Activated naive CD4-positive, alpha-beta T cell treated with anti-CD3 and anti-CD28 coated beads for 36 hours (primary cell): ENCODE measurements at places on chromosomes 7 and 10. TPM values are rescaled to one million over a fixed set of nuclear protein-coding genes. Genes with fewer than 3 reads are reported as not detected.

GRCh38 chr7:130222-130572 lies 62.2 kb upstream of the FAM20C start:
- H3K4me1 ChIP-seq = no peaks in the 10 kb centered on the region
- no peaks in the 10 kb centered on the region for H3K36me3 ChIP-seq
- no peak for DNase-seq
- no peak overlapping the region for H3K27ac ChIP-seq
- no peaks in the 10 kb centered on the region for H3K27me3 ChIP-seq

DNA sequence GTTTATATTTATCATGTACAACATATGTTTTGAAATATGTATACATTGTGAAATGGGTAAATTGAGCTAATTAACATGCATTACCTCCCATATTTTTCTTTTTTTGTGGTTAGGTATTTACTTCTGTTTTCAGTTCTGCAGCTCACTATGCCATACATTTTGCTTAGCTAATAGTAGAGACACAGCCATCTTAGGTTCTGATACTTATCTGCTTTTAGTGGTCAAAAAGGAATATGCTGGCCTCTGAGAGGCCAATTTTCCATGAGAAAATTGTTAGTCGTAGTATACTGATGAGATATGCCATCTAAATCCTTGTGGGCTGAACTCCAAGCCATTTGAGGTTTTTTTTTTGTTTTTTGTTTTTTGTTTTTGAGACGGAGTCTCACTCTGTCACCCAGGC lies 31.0 kb downstream of the SGPL1 start:
- no peaks in the 10 kb centered on the region for H3K27me3 ChIP-seq
- no peak overlapping the region for H3K4me3 ChIP-seq
- no peak for DNase-seq
- peaks cover 33% of the 10 kb centered on the region for H3K36me3 ChIP-seq
- H3K27ac ChIP-seq = no peak overlapping the region
- peaks cover 30% of the 10 kb centered on the region for H3K4me1 ChIP-seq

GRCh38 chr10:69831231-69831855 lies 29.6 kb downstream of the COL13A1 start:
- DNase-seq = no peak
- H3K4me3 ChIP-seq = no peak overlapping the region
- no peaks in the 10 kb centered on the region for H3K4me1 ChIP-seq
- peaks cover 13% of the 10 kb centered on the region for H3K27me3 ChIP-seq
- H3K27ac ChIP-seq = no peak overlapping the region
- no peaks in the 10 kb centered on the region for H3K36me3 ChIP-seq

- H3K27ac ChIP-seq = no peak overlapping the region
- H3K27me3 ChIP-seq = no peaks in the 10 kb centered on the region
- no peak overlapping the region for H3K4me3 ChIP-seq
- DNase-seq = no peak
Measured at GRCh38 chr10:100282907-100283306, 3.6 kb downstream of the BLOC1S2 start.

DNA sequence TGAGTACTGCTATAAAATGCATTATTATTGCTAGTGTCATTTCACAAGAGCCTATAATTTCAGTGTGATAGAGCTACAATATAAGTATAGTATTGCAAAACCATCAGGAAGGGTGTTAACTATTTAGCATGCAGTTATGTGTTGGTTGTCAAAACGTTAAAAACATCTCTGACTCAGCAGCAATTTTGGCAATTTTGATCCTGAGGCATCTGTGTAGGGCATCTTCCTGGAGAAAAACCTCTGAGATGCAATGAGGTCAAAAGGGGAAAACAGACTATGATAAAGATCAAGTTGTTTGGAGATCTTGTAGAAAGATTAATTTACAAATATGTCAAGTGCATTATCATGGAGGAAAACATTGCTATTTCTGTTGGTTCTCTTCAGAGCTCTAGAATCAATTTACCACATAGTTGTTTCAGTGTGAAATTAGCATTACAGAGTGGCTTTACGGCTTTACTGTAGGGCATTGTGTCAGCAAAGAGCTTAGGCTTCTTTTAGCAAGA lies 5.3 kb downstream of the CFTR start:
- no peaks in the 10 kb centered on the region for H3K4me1 ChIP-seq
- no peak for DNase-seq
- no peaks in the 10 kb centered on the region for H3K36me3 ChIP-seq
- peaks cover 14% of the 10 kb centered on the region for H3K27me3 ChIP-seq

DNA sequence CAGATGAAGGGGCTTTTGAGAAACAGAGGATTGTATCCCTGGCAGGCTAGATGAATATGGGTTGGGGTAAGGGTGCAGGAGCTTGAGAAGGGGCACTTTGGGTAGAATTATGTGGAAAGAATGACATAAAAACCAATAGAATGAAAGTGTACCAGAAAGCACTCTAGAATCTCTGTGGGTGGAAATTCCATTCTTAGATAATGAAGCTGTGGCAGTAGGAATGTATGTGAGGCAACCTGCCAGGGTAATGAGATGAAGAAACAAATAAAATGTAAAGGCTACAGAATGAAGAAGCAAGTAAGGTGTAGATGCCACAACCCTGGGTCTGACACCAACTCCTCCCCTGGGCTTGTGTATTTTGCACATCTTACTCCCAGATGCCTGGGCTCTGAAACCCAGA lies 16.8 kb downstream of the NOBOX start:
- no peak for DNase-seq
- peaks cover 15% of the 10 kb centered on the region for H3K4me1 ChIP-seq
- H3K27me3 ChIP-seq = no peaks in the 10 kb centered on the region
- no peak overlapping the region for H3K4me3 ChIP-seq
- H3K27ac ChIP-seq = no peak overlapping the region
- no peaks in the 10 kb centered on the region for H3K36me3 ChIP-seq

DNA sequence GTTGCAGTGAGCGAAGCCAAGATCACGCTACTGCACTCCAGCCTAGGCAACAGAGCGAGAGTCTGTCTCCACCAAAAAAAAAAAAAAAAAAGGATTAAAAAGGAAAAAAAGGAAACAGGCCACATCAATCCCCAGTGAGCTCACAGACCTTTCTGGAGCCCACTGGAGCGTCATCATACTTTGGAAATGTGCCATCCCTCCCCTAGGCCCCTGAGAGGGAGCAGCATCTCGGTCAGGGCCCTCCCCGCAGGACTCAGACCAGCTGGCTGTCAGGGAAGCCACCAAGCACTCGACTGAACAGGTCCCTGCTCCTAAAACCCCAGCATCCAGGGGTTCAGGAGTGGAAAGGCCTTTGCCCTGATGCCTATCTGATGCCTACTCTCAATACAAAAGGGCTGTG lies 97.9 kb upstream of the SH2B2 start:
- no peaks in the 10 kb centered on the region for H3K4me1 ChIP-seq
- peaks cover 6% of the 10 kb centered on the region for H3K36me3 ChIP-seq
- no peak for DNase-seq
- no peak overlapping the region for H3K27ac ChIP-seq
- no peak overlapping the region for H3K4me3 ChIP-seq

GRCh38 chr10:16948361-16948760 lies 131.1 kb upstream of the RSU1 start:
- H3K27ac ChIP-seq = no peak overlapping the region
- DNase-seq = no peak
- peaks cover 3% of the 10 kb centered on the region for H3K36me3 ChIP-seq
- H3K4me3 ChIP-seq = no peak overlapping the region
- H3K4me1 ChIP-seq = peaks cover 14% of the 10 kb centered on the region

GRCh38 chr7:22481726-22482125 lies 18.3 kb downstream of the STEAP1B start:
- H3K27ac ChIP-seq = no peak overlapping the region
- peaks cover 7% of the 10 kb centered on the region for H3K4me1 ChIP-seq
- H3K36me3 ChIP-seq = no peaks in the 10 kb centered on the region
- DNase-seq = peak; percentile 31
- no peak overlapping the region for H3K4me3 ChIP-seq

DNA sequence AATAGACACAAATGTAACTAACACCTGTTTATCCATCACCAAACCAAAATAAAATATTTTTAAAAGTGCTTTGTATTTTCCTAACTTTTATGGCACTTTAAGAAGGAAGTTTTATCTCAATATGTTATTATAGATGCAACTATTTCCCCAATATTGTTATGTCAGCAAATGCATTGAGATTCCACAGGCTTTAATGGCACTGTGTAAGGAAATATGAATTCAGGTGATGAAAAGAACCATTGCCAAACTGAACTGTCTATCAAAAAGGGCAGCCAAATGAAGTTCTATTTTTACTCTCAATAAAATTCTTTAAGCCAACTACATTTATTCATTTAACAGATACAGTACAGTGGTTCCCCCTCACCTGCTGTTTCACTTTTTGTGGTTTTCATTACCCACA lies 67.2 kb upstream of the OIT3 start:
- no peaks in the 10 kb centered on the region for H3K27me3 ChIP-seq
- DNase-seq = no peak
- H3K4me3 ChIP-seq = no peak overlapping the region
- H3K4me1 ChIP-seq = no peaks in the 10 kb centered on the region

GRCh38 chr7:105906695-105907094 lies 30.3 kb upstream of the ATXN7L1 start:
- peaks cover 8% of the 10 kb centered on the region for H3K36me3 ChIP-seq
- no peaks in the 10 kb centered on the region for H3K27me3 ChIP-seq
- H3K4me3 ChIP-seq = no peak overlapping the region
- DNase-seq = no peak

GRCh38 chr10:49365675-49366415 lies 30.0 kb downstream of the DRGX start:
- H3K36me3 ChIP-seq = no peaks in the 10 kb centered on the region
- H3K4me3 ChIP-seq = no peak overlapping the region
- H3K4me1 ChIP-seq = no peaks in the 10 kb centered on the region
- no peak for DNase-seq

DNA sequence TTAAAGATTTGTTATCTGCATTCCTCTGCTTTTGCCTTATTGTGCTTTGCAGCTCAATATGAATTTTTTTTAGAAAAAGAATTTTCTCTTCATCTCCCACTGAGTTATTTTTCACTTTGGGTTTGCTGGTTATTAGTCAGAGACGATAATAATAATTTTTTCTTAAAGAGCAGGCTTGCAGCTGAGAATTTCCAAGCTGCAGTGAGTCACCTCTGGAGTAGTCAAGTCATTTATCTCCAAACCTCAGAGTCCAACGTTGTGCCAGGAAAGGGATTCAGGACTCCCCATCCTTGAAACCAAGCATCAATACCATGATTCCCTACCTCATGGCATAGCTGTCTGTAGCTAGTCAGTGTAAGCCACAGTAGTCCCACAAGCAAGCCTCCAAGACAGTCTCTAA lies 15.2 kb upstream of the EGR2 start:
- no peak overlapping the region for H3K4me3 ChIP-seq
- no peaks in the 10 kb centered on the region for H3K36me3 ChIP-seq
- H3K27me3 ChIP-seq = peaks cover 5% of the 10 kb centered on the region
- DNase-seq = no peak
- no peaks in the 10 kb centered on the region for H3K4me1 ChIP-seq
- no peak overlapping the region for H3K27ac ChIP-seq

DNA sequence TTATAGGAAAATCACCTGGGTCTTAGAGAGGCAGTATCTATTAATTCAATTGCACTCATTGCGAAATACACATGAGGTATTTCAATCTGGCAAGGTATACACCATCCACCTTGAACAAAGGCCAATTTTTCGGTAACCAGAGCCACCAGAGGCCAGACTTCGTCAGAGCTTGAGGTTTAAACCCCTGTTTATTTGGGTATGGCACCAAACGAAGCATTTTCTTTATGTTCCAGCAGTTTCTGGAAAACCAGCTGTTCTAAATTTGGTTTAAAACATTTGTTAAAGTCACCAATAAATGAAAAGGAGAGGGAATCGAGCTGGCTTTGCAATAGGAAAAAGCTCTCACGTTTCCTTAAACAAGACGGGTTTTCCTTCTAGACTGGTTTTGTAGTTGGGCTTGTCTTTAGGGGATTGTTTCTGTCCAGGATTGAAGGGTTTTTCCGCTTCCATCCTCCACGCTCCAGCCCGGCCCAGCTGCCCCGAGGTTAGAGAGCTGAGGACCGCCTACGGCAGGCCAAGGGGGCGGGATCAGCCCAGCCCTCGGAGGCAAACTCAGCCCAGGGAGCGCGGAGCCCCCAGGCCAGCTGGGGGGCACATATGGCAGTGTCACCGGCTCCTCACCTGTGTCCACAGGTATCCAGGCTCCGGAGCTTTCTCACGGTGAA lies 539.4 kb upstream of the MGMT start:
- H3K27ac ChIP-seq = no peak overlapping the region
- no peaks in the 10 kb centered on the region for H3K36me3 ChIP-seq
- peaks cover 6% of the 10 kb centered on the region for H3K27me3 ChIP-seq

GRCh38 chr7:116021237-116021636 lies 9.3 kb downstream of the TFEC start:
- no peaks in the 10 kb centered on the region for H3K27me3 ChIP-seq
- no peaks in the 10 kb centered on the region for H3K4me1 ChIP-seq
- no peaks in the 10 kb centered on the region for H3K36me3 ChIP-seq
- no peak for DNase-seq
- H3K4me3 ChIP-seq = no peak overlapping the region
- H3K27ac ChIP-seq = no peak overlapping the region

- H3K4me3 ChIP-seq = peak overlapping the region; percentile 92
- H3K27me3 ChIP-seq = no peaks in the 10 kb centered on the region
- H3K4me1 ChIP-seq = peaks cover 52% of the 10 kb centered on the region
- DNase-seq = no peak
- peaks cover 42% of the 10 kb centered on the region for H3K36me3 ChIP-seq
Measured at GRCh38 chr7:73521636-73522104, 423 bp downstream of the BAZ1B start.

DNA sequence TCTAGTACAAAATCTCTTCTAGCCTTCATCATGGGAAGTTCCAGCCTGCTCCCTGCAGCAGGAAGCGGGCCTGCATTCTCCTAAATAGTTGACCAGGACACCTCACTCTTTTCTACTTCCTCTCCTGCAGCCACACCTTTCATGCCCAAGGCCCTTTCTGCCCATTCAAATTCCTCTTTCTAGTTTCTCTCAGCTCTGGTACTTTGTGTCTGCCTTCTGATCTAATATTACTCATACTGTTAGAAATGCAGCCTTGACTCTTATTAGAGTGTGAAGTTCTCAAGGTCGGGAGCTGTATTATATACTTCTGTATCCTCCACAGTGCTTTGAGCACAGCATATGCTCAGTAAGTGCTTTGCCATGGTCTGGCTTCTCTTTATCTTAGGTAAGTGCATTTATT lies 103.1 kb downstream of the PRKCQ start:
- no peak overlapping the region for H3K27ac ChIP-seq
- H3K4me3 ChIP-seq = no peak overlapping the region
- H3K27me3 ChIP-seq = no peaks in the 10 kb centered on the region

DNA sequence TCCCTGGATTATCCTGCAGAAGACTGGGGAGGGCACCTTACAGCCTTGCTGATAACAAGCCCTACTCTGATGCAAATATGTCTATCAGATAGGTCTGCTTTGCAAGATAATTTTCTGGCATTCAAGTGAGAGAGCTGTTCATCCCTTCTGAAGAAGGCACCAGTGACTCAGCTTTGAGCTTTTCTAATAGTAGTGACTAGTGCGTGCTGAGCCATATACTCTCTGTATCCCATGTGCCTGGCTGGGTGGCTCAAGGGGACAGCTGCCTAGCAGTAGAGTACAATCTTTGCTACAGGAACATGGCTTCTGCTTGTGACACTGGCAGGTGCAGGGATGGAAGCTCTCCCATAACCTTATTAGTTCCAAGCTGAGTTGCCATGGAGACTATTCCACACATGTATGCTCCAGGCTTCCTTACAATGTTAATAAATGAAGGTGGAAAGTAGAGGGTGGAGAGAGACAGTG lies 35.0 kb upstream of the ABCB4 start:
- peaks cover 3% of the 10 kb centered on the region for H3K36me3 ChIP-seq
- no peaks in the 10 kb centered on the region for H3K4me1 ChIP-seq
- no peaks in the 10 kb centered on the region for H3K27me3 ChIP-seq
- no peak overlapping the region for H3K4me3 ChIP-seq

ZC3HAV1L gene
- total RNA-seq = 5.1 TPM

RBP3 gene
- total RNA-seq = not detected

LRIT1 gene
- total RNA-seq = not detected

HGF gene
- not detected for total RNA-seq

HMX3 gene
- 0.32 TPM for total RNA-seq
